ENCODE measurements at places on chromosomes 7 and 10.

DNA sequence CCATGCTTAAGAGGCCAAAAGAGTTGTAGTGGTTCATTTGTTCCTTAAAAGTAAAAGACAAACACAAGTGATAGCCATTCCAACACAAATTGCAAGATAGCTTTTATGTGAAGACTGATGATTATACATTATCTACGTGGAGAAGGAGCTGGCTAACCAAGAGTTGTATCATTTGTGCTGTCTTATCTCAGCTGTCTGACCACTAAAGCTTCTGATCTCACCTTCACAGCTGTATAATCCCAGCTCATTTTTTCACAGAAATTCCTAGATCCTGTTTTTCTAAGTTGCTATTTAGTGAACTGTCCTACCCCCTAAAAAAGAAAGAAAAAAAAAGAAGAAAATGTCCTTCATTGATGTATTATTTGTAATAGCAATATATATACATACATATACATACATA, 9.8 kb downstream of the USP6NL start:
- no peak overlapping the region for H3K4me3 ChIP-seq
- H3K27ac ChIP-seq: no peak overlapping the region
- H3K27me3 ChIP-seq: no peaks in the 10 kb centered on the region

DNA sequence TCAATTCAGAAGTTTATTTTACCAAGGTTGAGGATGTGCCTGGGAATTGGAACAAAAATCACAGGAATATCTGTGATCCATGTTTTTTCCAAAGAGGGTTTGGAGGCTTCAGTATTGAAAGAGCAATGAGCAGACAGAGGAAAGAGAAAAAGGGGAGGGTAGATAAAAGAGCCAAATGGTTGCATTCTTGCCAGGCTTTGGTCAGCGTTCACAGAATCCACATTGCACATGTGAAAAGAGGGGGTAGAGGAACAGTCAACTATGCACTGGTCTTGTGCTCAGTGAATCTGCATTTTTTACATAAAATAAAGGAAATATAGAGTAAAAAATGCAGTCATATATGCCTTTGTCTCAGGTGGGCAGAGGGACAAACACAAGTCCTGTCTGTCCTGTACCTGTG, 20.6 kb upstream of the ERCC6 start:
- peaks cover 23% of the 10 kb centered on the region for H3K27me3 ChIP-seq
- no peaks in the 10 kb centered on the region for H3K4me1 ChIP-seq
- no peak overlapping the region for H3K27ac ChIP-seq

- no peaks in the 10 kb centered on the region for H3K4me1 ChIP-seq
- no peak overlapping the region for H3K27ac ChIP-seq
- H3K27me3 ChIP-seq: peaks cover 13% of the 10 kb centered on the region
- no peaks in the 10 kb centered on the region for H3K36me3 ChIP-seq
- no peak for DNase-seq
Observed at GRCh38 chr10:8114741-8115617, 60.5 kb downstream of the GATA3 start.

DNA sequence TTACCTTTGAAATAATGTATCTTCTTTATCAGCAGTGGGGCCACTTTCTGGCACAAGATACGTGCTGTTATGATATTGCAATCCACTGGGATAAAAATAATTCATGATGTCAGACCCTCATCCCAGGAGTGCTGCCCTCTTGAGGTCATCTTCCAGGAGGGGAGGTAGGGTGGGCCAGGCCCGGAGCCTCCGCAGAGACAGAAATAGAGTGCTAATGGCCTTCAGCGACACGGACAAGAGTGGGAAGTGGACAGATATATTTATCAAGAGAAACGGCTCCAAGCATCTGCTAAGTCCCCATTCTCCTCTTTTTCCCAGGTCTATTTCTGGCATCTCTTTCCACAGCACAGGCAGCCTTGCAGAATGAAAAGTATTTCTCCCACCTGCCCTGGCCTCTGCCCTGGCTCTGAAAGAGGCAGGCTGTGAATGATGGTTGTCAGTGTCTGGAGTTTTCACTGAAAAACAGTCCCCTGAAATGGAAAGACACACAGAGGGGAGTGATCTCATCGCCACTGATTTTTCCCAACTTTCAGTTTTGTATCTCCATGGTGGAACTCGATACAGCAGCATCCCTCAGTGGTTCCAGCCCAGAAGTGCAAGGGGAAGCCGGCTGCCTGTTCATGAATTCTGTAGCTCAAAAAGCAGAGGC, 251.7 kb upstream of the MYO3A start:
- H3K27me3 ChIP-seq: no peaks in the 10 kb centered on the region
- no peak for DNase-seq
- no peaks in the 10 kb centered on the region for H3K4me1 ChIP-seq
- H3K36me3 ChIP-seq: no peaks in the 10 kb centered on the region
- no peak overlapping the region for H3K4me3 ChIP-seq

DNA sequence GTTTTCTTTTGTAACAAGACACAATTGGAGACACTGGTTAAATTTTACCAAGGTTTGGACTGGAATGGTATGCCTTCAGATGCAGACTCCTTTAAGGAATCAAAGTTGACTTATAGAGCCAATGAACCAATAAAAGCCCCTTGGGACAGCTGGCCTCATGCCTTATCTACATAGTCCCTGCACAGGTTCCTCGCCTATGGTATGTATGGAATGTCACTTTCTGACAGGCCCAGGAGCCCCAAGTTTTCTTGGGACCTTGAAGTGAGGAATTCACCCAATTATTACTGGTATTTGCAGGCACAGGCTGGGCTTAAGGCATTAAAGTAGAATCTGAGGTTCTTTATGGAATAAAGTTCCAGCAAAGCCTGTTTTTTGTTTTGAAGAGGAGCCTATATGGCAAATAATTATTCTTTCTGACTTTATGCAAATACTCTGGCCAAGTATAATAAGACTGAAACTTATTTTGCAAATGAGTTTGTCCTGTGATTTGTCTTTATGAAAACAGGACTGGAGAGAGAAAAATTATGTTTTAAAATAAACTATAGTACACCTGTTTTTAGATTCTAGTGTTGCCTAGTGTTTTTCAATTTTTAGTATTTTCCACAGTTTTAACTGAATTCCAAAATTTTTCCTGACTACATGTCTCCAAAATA, 24.1 kb upstream of the DNMBP start:
- no peaks in the 10 kb centered on the region for H3K36me3 ChIP-seq
- peaks cover 26% of the 10 kb centered on the region for H3K27me3 ChIP-seq
- no peak overlapping the region for H3K27ac ChIP-seq
- H3K4me3 ChIP-seq: no peak overlapping the region
- DNase-seq: no peak

DNA sequence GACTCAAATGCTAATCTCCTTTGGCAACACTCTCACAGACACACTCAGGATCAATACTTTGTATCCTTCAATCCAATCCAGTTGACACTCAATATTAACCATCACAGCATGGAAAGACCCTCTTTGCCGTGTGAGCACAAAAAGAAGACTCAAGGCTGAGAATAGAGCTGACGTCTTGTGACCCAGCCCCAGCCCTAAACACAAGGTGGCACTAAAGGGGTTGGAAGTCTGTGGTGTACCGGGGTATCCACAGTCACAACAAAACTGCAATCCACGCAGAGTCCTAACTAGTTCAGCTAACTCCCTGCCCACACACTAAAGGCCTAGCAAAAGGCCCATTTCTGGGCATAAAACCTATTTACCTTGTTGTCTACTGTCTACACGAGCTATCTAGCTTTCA, 200.1 kb downstream of the ACTR3B start:
- H3K27ac ChIP-seq: no peak overlapping the region
- DNase-seq: no peak
- H3K4me1 ChIP-seq: no peaks in the 10 kb centered on the region
- no peaks in the 10 kb centered on the region for H3K27me3 ChIP-seq
- H3K4me3 ChIP-seq: no peak overlapping the region
- no peaks in the 10 kb centered on the region for H3K36me3 ChIP-seq

DNA sequence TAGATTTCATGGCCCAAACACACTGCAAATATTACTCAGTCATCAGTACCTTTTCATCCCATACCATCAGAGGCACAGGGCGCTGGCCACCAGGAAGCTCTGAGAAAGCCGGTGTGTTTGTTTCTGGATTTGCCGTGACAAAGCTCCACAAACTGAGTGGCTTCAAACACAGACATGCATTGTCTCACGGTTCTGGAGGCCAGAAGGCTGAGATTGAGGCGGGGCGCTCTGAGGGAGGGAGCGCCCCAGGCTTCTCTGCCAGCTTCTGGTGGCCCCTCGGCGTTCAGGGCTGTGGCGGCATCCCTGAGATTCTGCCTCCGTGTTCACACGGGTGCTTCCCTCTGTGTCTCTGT, 3.7 kb upstream of the TTYH3 start:
- peaks cover 56% of the 10 kb centered on the region for H3K27me3 ChIP-seq
- no peak overlapping the region for H3K27ac ChIP-seq
- H3K4me1 ChIP-seq: peaks cover 8% of the 10 kb centered on the region

- H3K36me3 ChIP-seq: no peaks in the 10 kb centered on the region
- no peaks in the 10 kb centered on the region for H3K27me3 ChIP-seq
- H3K4me3 ChIP-seq: no peak overlapping the region
- no peak for DNase-seq
- no peaks in the 10 kb centered on the region for H3K4me1 ChIP-seq
Observed at GRCh38 chr7:86913709-86914108, 145.7 kb downstream of the ELAPOR2 start.

DNA sequence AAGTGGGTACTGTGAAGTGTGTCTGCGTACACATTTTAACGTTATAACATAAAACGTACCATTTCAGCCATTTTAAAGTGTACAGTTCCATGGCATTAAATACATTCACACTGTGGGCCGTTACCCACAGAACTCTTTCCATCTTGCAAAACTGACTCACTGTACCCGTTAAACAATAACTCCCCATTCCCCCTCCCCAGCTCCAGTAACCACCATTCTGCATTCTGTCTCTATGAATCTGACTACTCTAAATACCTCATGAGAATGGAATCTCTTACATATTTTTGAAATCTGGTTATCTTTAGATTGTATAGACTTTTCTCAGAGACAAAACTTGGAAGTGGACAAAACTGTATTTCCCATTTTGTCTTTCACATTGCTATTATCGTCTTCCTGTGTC, 9.3 kb downstream of the ARL3 start:
- no peaks in the 10 kb centered on the region for H3K4me1 ChIP-seq
- no peak overlapping the region for H3K27ac ChIP-seq
- no peaks in the 10 kb centered on the region for H3K27me3 ChIP-seq
- no peak overlapping the region for H3K4me3 ChIP-seq

- DNase-seq: peak; percentile 25
- no peak overlapping the region for H3K4me3 ChIP-seq
- peak overlapping the region; percentile 30 for H3K27ac ChIP-seq
Observed at GRCh38 chr7:77913977-77914607, 115.5 kb downstream of the PHTF2 start.

GRCh38 chr7:20095436-20095835, 121.7 kb downstream of the MACC1 start:
- no peaks in the 10 kb centered on the region for H3K4me1 ChIP-seq
- no peaks in the 10 kb centered on the region for H3K27me3 ChIP-seq
- no peak overlapping the region for H3K27ac ChIP-seq
- H3K36me3 ChIP-seq: no peaks in the 10 kb centered on the region
- no peak overlapping the region for H3K4me3 ChIP-seq

GRCh38 chr10:97013568-97013967, 172.2 kb downstream of the SLIT1 start:
- peaks cover 18% of the 10 kb centered on the region for H3K4me1 ChIP-seq
- H3K36me3 ChIP-seq: no peaks in the 10 kb centered on the region
- peaks cover 14% of the 10 kb centered on the region for H3K27me3 ChIP-seq
- DNase-seq: peak; percentile 3

- no peaks in the 10 kb centered on the region for H3K4me1 ChIP-seq
- H3K27ac ChIP-seq: no peak overlapping the region
- DNase-seq: no peak
- H3K27me3 ChIP-seq: no peaks in the 10 kb centered on the region
- no peaks in the 10 kb centered on the region for H3K36me3 ChIP-seq
Observed at GRCh38 chr7:21028186-21028585, 241.5 kb upstream of the SP8 start.

DNA sequence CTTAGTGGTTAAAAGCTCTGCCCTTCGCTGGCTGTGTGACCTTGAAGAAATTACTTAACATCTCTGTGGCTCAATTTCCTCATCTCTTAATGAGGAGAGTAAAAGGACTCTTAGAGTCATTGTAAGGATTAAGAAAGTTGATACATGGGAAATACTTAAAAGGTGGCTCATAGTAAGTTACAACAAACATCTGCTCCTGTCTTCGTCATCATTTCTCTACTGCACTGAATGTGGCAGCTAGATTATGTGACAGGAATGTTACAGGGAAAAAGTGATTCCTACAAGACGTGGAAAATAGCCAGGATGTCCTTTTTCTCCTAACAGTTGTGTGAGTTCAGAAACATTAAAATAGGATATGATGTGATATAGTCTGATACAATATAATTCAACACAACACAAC, 184.7 kb downstream of the FRMD4A start:
- no peak overlapping the region for H3K27ac ChIP-seq
- no peak for DNase-seq
- H3K27me3 ChIP-seq: peaks cover 14% of the 10 kb centered on the region
- no peak overlapping the region for H3K4me3 ChIP-seq
- no peaks in the 10 kb centered on the region for H3K36me3 ChIP-seq

- peaks cover 17% of the 10 kb centered on the region for H3K27me3 ChIP-seq
- H3K4me3 ChIP-seq: no peak overlapping the region
- no peak overlapping the region for H3K27ac ChIP-seq
- H3K4me1 ChIP-seq: no peaks in the 10 kb centered on the region
- H3K36me3 ChIP-seq: no peaks in the 10 kb centered on the region
- DNase-seq: no peak
Observed at GRCh38 chr7:104795086-104795485, 218.9 kb upstream of the KMT2E start.

DNA sequence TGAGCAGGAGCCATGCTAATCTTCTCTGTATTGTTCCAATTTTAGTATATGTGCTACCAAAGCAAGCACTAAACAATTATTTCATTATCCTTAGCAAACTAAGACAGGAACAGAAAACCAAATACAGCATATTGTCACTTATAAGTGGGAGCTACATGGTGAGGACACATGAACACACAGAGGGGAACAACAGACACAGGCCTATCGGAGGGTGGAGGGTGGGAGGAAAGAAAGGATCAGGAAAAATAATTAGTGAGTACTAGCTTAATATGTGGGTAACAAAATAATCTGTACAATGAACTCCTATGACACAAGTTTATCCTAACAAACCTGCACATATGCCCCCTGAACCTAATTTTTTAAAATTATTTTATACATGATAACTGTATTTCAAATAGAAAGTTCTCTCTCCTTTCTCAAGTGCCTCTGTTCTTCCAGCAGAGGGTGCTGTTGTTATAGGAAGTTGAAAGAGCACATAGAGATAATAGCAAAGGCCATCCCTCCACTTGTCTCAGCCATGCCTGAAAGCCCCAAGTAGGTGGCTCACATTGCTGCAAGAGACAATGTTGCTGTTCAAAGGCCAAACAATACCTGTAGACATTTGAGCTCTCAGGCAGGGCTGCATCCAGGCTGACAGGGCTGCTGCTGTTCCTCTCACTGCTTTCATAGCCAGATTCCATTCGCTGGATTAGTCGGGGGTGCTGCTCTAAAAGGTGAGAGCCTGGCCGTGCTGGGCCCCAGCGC, 33.4 kb upstream of the PPP3CB start:
- no peaks in the 10 kb centered on the region for H3K36me3 ChIP-seq
- no peak overlapping the region for H3K4me3 ChIP-seq
- H3K4me1 ChIP-seq: no peaks in the 10 kb centered on the region
- no peaks in the 10 kb centered on the region for H3K27me3 ChIP-seq

- no peak overlapping the region for H3K4me3 ChIP-seq
- DNase-seq: peak; percentile 4
- no peak overlapping the region for H3K27ac ChIP-seq
- peaks cover 6% of the 10 kb centered on the region for H3K36me3 ChIP-seq
- peaks cover 59% of the 10 kb centered on the region for H3K4me1 ChIP-seq
- H3K27me3 ChIP-seq: no peaks in the 10 kb centered on the region
Observed at GRCh38 chr7:2040201-2040892, 192.4 kb downstream of the MAD1L1 start.
